ENCODE measurements at places on chromosomes 12 and 14.

GRCh38 chr14:76834241-76834661 lies 8.0 kb downstream of the LRRC74A start:
- no peak for DNase-seq

DNA sequence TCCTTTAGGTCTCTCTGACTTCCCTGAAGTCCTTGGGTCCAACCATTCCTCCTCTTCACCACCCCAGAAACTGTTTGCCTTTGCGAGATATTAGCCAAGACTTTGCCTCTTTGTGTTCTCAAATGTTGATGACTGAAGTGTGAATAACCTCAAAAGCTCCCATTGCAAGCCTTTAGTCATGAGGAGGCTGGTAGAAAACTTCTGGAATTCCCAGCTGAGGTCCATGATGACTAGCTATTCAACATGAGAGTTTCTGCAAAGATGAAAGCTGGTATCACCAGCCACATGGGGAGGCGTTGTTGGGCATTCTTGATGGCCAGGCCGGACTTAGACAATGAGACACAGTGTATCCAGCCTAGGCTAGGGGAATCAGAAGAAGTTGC lies 111.7 kb downstream of the TBX5 start:
- DNase-seq = no peak

GRCh38 chr14:51527073-51527472 lies 124.6 kb upstream of the FRMD6 start:
- no peak for DNase-seq

- DNase-seq = no peak
Observed at GRCh38 chr12:2680676-2681039, 114.1 kb upstream of the FKBP4 start.

DNA sequence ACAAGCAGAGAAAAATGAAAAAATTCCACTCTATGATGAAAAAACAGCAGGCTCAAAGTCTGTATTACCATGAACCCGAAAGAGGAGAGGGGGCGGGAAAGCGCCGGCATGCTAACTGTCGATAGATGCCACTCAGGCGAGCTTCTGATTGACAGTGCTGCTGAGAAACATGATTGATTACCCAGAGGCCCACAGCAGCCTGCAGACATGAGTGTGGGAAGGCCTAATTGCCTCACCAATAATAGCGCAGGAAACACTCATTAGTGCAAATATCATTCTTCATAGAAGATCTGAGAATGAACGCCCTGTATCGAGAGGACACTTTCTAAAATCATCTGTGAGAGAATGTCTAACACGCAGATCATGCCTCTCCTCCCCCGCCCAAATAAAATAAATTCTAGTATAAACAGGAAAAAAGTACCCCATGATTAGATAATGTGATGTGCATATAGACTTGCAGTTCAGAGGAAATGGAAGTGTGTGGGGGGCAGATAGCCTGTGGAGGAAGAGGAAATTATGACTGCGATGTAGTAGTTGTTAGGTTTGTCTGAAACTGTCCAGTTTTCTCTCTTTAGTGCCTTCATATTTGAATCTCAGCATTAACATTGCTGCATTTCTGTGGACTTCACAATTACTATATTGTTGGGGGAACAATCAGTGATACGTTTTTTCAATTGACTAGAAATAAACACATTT lies 15.6 kb downstream of the TPH2 start:
- no peak for DNase-seq

- DNase-seq = no peak
Observed at GRCh38 chr14:104394409-104394851, 185.1 kb upstream of the C14orf180 start.

DNA sequence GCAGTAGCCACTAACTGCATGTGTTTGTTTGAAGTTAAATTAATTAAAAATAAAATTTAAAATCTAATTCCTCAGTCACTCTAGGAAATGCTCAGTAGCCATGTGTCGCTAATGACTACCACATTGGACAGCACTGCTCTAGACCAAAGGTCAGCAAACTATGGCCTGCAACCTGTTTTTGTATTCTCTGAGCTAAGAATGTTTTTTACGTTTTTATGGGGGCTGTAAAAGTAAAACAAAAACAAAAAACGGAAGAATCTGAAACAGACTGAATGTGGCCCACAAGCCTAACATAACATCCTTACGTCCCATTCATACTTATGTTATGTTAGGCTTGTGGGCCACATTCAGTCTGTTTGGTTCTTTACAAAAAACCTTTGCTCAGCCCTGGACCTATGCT lies 57.8 kb downstream of the LIN52 start:
- no peak for DNase-seq

DNA sequence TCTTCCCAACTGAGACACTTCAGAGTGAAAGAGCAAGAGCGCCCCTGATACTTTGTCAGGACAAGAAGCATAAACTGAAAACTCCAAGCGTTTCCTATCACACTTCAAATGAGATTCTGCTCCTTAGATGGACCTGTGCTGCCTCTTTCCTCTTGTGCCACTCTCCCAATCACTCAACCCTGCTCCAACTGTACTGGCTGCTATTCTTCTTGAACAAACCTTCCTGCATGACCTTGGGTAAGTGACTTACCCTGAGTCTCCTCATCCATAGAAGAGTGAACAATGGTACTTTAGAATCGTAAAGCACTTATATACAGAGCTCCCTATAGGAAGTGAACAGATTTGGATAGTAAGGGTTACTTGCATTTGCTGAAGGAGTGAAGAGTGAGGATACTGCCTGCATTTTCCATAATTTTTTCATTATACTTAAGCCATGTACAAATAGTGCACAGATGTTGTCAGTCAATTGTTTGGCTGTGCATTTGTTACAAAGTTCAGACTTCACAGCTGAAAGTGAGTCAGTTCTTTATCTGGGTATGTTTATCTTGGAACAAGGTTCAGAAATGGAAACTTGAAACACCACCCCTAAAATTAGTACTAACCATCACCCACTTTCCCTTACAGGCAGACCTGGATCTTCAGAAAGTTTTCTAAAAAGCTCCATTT lies 10.8 kb downstream of the MTERF2 start:
- DNase-seq = no peak

DNA sequence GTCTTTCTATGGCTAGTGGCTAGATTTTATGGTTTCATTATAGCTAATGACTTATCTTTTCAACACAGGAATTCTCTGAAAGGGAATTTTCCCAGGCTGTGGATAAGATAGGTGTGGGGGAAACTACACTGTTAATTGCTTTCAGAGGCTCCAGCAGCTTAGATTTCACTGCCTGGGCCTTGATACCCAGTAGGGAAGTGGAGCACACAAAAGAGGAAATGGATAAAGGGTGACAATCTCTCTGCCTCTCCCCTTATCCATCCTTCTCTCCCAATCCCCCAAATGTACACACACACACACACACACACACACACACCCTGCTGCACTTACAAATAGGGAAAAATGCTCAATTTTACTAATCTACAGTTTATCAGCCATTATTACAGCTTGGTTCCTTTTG lies 19.1 kb downstream of the SIX4 start:
- DNase-seq = no peak

DNA sequence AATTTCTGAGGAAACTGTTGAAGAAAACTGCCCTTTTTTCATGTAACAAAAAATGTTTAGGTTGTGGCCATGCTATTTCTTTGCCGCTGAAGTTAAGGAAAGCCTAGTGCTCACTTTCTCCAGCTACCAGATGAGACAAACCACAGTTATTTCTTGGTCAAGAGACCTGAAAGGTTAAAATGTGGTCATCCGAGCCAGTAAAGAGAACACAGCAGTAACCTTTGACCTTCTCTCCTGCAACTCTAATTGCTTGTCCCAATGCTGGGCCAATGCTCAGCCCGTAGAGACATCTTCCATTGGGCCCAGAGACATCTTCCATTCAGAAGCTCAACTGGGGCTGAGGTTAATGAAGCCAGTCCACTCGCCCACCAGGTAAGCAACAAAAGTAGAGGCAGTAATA lies 109.8 kb upstream of the CPSF6 start:
- no peak for DNase-seq

- DNase-seq = no peak
Observed at GRCh38 chr14:21072031-21072473, 1.9 kb downstream of the ARHGEF40 start.

GRCh38 chr14:60311417-60311816 lies 62.4 kb downstream of the PPM1A start:
- DNase-seq = no peak
